ENCODE measurements at places on chromosomes 16 and 17.
A peak's percentile ranks its signal among the peaks of the same experiment; 100 is the strongest.

- DNase-seq: peak; percentile 67
Observed at GRCh38 chr17:75876190-75876937, 2.0 kb downstream of the TRIM47 start.

- peak; percentile 8 for DNase-seq
Observed at GRCh38 chr16:74862743-74863244, 88.2 kb upstream of the FA2H start.

DNA sequence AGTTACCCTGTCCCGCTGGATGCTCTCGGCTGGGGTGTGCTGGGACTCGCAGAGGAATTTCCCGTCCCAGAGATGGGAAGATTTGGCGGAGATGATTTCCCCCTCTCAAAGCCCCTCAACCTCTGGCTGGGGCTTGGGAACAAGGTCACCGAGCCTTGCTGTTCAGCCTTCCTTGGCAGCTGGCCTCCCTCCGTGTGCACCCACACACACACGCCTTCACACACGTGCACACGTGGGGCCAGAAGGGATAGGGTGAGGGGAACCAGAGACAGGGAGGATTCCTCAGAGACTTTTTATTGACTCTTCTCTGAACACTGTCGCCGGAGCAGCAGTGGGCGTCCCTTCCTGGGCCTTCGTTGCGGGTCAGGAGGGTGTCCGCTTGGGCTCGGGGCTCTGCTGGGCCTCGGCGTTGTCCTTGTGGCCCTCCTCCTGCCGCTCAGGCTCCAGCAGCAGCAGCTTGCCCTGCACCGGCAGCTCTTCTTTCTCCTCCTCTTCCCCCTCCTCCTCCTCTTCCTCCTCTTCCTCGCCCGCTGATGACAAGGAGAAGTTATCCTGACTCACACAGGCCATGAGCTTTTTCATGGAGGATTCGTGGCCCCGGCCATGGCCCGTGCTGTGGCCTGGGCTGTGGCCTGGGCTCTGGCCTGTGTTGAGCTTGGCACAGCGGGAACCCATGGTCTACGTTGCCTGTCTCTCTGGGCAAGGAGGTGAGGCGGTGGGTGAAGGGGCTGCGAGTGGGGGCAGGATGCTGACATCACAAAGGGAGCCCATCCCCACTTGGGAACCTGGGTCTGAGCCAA, at the start of gene PRM3:
Gene PRM3 (minus strand): TSS at position 709 of the 800 bp plus-strand sequence. CDS start 34 bp downstream, at position 675.
- DNase-seq: no peak

- no peak for DNase-seq
Observed at GRCh38 chr16:66161269-66161668, 205.2 kb upstream of the CDH5 start.

- DNase-seq: peak; percentile 62
Observed at GRCh38 chr17:7858522-7858810, 663 bp downstream of the CYB5D1 start.

GRCh38 chr17:72378414-72379390, 257.9 kb downstream of the SOX9 start:
- no peak for DNase-seq

DNA sequence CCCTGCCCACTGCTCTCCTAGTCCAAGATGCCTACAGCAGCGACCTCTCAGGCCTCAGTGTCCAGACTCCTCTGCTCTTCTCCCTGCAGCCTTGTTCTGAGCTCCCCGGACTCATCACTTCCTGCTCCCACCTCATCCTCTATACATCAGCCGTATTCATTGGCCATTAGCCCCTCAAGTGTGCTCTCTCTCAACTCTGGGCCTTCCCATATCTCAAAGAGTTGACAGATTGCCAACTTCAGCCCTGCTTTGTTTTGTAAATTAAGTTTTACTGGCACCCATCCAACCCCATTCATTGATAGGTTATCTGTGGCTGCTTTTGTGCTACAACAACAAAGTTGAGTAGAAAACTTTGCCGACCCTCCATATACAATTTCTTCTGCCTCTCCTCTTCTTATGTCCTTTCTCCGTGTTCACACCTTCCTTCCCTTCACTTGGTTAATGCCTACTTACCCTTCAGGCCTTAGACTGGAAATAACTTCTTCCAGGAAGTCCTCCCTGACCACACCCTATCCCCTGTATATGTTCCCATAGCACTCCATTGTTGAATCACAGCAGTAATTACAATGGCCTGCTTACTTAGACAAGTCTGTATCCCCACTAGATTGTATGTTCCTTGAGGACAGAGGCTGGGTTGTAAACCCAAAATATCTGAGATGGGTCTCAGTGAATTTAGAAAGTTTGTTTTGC, 63.4 kb upstream of the TANC2 start:
- DNase-seq: no peak

DNA sequence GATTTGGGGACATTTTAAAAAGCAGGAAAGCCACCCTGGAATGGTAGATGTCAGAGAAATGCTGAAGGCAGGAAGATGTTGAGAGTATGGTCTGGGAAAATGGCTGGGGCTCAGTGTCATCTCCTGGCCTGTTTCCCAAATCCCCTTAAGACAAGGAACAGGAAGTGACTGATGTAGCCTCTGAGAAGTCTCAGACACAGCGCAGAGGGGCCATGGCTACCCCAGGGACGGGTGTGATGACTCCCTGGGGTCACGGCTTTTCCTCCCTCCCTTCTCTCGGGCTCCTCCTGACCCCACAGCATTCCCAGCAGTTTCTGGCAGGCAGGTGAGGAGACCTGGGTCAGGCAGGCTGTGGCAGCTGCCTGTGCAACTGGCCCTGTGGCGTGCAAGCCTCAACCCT, 45.4 kb downstream of the RAP1GAP2 start:
- no peak for DNase-seq

DNA sequence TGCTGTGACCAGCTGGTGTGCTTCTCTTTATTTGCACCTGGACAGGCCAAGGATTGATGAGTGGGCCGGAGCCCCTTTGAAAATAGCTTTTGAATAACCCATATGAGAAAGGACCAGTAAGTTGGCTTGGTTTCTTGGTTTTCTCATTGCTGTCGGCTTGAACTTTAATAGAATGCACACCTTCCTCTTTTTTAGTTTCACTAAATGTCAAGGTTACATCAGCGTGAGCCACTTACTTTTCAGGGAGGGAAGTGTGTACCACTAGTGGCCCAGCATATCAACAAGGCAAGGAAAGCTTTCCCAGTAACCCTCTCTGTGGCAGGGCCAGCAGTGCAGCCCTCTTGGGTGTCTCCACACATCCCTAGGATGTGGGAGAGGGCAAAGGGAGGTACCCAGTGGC, 433.3 kb downstream of the CA10 start:
- no peak for DNase-seq

- no peak for DNase-seq
Observed at GRCh38 chr16:83648347-83648746, 159.4 kb upstream of the HSBP1 start.

DNA sequence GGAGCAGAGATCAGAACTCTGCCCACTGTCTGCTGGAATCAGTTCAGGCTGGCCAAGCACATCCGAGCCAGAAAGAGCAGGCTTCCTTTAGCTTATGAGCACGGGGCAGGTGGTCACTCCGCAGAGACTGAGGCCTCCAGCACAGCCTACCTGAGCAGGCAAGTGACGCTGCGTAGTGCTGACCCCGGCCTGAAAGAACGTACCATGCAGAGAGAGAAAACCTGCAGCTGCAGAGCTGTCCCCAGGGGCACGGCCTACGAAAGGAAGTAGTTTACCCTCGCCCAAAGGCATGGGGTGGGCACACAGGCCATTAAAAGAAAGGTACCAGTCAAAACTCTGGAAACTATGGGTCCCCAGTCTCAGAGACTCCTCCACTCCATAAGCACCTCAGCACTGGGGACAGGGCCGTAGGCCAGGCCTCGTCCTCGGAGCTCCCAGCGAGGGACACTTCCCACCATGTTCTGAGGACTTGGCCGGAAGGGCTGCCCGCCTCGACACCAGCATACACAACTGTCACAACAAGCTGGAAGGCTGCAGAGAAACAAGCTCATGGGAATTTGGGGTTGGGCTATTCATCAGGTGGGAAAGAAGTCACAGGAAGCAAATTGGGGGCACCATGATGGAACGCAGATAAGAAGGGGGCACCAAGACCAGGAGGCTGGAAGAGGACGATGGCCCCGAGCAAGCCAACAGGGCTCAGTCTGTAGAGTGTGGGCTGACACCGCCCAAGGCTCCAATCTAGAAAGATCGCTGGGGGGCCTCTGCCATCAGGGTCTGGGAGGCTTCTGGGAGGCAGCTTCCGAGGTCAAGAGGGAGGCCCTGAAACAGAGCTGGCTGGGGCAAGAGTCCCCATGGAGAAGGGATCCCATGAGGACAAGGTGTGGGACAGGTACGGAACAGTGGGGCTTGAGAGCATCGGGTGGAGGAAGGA, 21.2 kb downstream of the MEAK7 start:
- DNase-seq: no peak

DNA sequence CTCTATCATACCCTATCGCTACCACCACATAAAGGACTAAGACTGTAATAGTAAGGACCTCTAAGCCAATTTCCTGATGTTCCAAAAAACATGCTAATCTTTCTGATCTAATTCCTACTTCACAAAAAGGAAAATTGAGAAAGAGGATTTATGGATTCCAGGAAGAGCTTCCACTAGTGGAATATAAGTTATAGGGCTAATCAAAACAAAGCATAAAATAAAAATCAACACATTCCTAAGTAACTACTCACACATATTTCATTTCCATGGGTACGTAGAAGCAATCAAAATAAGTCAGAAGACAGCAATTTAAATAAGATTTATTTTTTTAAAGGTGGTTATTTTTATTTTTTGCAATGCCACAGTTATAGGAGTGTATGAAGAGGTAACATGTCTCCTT, 12.4 kb downstream of the CCDC43 start:
- DNase-seq: no peak

DNA sequence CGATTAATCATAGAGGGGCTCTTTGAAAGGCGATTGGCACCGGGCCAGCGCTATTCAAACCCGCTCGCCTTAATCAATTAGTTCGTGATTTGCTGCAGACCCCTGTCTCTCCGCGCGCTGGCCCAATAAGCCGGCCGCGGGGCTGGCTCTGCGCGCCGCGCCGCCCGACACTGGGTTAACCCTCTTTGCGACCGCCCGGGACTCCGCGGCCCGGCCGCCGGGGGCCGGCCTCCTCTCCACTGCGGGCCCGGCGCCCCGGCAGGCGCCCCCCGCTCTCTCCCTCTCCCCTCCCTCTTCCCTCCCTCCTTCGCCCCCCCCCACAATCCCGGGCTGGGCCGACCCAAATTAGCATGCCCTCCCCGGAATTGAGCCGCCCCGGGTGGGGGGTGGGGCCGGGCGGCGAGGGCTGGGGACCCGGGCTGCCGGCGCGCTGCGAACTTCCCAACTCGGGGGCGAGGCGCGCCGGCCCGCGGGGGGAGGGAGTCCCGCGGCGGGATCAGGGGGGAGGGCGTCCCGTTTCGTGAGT, 428 bp upstream of the SALL1 start:
- no peak for DNase-seq

DNA sequence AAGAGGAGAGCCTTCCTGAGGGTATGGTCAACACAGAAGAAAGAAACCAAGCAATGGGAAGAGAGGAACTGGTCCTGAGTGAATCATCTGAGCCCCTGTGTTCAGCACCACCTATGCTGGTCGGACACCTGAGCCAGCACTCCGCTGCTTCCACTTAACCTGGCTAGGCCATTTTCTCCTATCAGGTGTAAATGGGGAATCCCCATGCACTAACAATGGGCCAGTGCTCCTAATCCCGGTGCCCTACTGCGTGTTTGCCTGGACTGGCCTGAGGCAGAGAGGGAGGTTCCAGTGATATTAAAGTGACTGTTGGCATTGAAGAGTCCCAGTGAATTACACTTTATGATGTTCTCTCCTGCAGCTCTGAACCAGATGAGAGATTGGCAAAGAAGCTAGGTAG, 34.4 kb upstream of the XYLT2 start:
- DNase-seq: no peak

GRCh38 chr17:1639549-1640180, 5.9 kb downstream of the SCARF1 start:
- DNase-seq: no peak

DNA sequence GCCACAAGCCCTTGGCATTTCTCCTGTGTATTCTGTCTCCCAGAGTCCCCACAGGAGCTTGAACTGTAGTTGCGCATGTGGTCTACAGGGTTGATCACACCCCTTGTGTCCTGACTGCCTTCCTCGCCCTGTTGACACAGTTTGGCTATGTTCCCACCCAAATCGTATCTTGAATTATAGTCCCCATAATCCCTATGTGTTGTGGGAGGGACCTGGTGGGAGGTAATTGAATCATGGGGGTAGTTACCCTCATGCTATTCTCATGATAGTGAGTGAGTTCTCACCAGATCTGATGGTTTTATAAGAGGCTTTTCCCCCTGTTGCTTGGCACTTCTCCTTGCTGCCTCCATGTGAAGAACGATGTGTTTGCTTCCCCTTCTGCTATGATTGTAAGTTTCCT, 21.2 kb downstream of the ADAD2 start:
- no peak for DNase-seq

GRCh38 chr17:57868007-57868909, 18.4 kb upstream of the MRPS23 start:
- DNase-seq: no peak

DNA sequence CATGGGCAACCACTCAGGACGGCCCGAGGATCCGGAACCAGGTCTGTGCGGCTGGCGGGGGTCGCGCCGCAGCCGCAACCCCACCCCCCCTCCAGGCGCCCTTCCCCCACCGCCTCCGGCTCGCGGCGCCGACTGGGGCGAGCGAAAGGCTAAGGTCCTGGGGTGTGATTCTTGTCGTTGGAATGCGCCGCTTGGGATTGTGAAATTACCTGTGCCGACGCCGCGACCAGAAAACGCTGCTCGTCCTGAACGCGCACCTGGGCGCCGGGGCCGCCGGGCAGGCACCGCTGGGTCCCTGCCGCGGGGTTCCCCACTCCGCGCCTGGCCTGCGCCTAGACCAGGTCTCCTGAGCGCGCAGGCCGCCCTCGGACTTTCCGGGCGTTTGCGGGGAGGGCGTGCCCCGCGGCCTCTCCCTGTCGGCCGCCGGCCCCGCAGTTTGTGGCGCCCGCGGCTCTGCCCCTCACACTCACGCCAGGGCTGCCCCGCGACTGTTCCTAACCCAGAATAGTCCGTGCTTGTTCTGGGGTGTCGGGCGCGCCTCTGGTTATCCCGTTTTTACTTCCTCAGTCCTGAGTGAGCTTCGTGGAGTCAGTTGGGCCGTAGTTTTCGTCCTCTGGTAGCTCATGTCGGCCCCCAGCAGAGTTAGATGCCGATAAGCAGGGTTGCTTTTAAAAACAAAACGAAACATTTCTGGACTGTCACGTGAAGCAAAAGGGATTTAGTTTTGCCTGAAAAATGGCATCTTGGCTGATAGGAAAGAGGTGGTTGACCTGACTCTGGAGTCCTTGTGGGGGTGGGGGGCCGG, 147.2 kb downstream of the SPECC1 start:
- DNase-seq: peak; percentile 18

GRCh38 chr16:89202422-89203215, 2.3 kb upstream of the SLC22A31 start:
- DNase-seq: no peak

- peak; percentile 35 for DNase-seq
Observed at GRCh38 chr17:68461589-68461988, 4.3 kb upstream of the WIPI1 start.

DNA sequence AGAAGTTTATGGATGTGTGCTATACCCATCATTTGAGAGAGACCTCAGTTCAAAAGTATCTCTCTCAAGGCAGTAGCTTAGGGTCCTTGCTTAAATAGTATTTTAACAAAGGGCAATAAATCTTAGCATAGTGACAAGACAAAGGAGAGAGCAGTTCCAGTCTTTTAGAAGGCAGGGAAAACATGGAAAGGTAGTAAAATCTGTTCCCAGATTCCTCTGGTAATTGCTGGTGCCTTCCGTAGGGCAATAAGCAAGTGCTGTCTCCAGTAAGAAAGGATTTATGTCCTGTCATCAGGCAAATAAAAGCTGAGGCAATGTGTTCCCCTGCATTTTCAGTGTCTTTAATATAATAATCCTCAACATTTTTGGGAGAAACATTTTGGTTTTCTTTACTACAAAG, 149.0 kb upstream of the MPHOSPH6 start:
- no peak for DNase-seq

- no peak for DNase-seq
Observed at GRCh38 chr16:55605754-55606336, 39.4 kb downstream of the CAPNS2 start.

Measured in activated naive CD4-positive, alpha-beta T cell treated with Interleukin-2 at 50 U/mL for 16 hours (primary cell).